ENCODE measurements at places on chromosomes 3 and 15.

DNA sequence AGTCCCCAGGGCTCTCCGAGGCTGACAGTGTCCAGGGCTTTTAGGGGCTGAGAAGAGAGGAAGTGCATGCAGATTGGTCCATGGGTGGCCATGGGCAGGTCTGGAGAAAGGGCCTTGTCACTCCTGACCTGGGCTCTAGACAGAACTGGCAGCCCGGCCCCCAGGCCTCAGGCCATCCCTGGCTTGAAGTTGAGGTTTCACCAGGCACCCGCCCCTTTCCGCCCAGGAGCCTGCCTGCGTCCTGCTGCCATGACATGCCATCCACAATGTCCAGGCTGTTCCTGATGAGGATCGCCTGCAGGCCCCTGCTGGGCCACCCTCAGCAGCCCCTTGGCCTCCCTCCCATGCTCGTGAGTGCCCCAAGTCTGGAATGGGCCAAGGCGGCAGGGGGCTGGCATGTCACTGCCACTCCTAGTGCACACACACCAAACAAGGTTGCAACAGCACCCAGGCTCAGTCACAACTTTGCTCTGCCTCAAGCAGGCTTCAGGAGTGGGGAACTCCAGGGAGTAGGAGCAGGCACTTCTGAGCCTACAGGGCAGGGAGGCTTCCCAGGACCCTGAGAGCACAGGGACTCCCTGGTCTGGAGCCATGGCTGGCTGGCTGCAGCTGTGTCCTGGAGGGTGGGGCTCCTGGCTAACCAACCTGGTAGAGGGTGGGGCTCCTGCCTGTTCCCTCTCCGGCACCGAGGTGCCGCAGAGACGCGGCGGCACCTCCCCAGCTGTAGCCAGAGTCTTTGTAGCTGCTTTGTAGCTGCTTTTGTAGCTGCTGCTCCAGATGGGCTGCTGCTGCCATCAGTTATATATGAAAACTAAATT, 1457.1 kb upstream of the GBE1 start:
- H3K27me3 ChIP-seq, result no peaks in the 10 kb centered on the region
- H3K27ac ChIP-seq, result no peak overlapping the region
- no peak for DNase-seq
- no peak overlapping the region for H3K4me3 ChIP-seq
- no peaks in the 10 kb centered on the region for H3K36me3 ChIP-seq
- H3K4me1 ChIP-seq, result no peaks in the 10 kb centered on the region

GRCh38 chr3:23442598-23443383, 239.7 kb downstream of the UBE2E2 start:
- H3K27ac ChIP-seq, result peak overlapping the region; percentile 38
- no peaks in the 10 kb centered on the region for H3K36me3 ChIP-seq
- no peaks in the 10 kb centered on the region for H3K27me3 ChIP-seq
- H3K4me3 ChIP-seq, result no peak overlapping the region
- peaks cover 2% of the 10 kb centered on the region for H3K4me1 ChIP-seq
- DNase-seq, result peak; percentile 58

GRCh38 chr3:15521573-15521965, at the start of gene COLQ:
COLQ (minus strand) TSS chr3:15521706; CDS start chr3:15521625, 81 bp downstream.
- no peaks in the 10 kb centered on the region for H3K27me3 ChIP-seq
- no peak within 1 kb of the TSS for H3K4me3 ChIP-seq
- H3K4me1 ChIP-seq, result peaks cover 2% of the 10 kb centered on the region
- H3K36me3 ChIP-seq, result no peaks in the 10 kb centered on the region
- peak; percentile 20 for DNase-seq

- no peak overlapping the region for H3K27ac ChIP-seq
- H3K4me3 ChIP-seq, result no peak overlapping the region
- H3K4me1 ChIP-seq, result peaks cover 9% of the 10 kb centered on the region
- no peaks in the 10 kb centered on the region for H3K27me3 ChIP-seq
Observed at GRCh38 chr3:197811343-197811742, 20.3 kb downstream of the LRCH3 start.

GRCh38 chr15:64459066-64459781, 1.2 kb upstream of the ZNF609 start:
- H3K27ac ChIP-seq, result no peak overlapping the region
- no peak for DNase-seq
- H3K4me3 ChIP-seq, result no peak overlapping the region
- peaks cover 3% of the 10 kb centered on the region for H3K36me3 ChIP-seq
- H3K27me3 ChIP-seq, result no peaks in the 10 kb centered on the region

DNA sequence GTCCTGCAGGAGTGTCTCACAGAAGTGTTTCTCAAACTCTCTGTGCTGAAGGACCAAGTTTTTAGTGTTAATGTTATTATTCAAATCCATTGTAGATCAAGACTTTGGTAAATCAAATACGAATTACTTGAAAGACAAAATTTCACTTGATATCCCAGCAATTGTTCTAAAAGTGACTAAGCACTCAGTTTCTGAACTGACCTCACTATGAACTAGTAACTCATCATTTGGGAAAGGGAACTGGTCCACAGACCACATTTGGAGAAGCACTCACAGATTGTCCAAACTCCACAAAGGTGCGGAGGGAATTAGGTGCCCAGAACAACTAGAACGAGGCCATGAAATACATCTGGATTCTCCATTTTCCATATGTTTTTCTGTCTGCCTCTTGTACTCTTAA, 25.6 kb downstream of the FAM43A start:
- H3K27ac ChIP-seq, result no peak overlapping the region
- H3K27me3 ChIP-seq, result peaks cover 15% of the 10 kb centered on the region
- H3K4me3 ChIP-seq, result no peak overlapping the region
- peaks cover 3% of the 10 kb centered on the region for H3K4me1 ChIP-seq

GRCh38 chr15:95087253-95087609, 855.9 kb downstream of the MCTP2 start:
- H3K4me1 ChIP-seq, result peaks cover 1% of the 10 kb centered on the region
- H3K4me3 ChIP-seq, result no peak overlapping the region
- H3K36me3 ChIP-seq, result no peaks in the 10 kb centered on the region

- H3K27me3 ChIP-seq, result no peaks in the 10 kb centered on the region
- no peaks in the 10 kb centered on the region for H3K4me1 ChIP-seq
- H3K4me3 ChIP-seq, result no peak overlapping the region
- H3K27ac ChIP-seq, result no peak overlapping the region
Observed at GRCh38 chr15:44501768-44502366, 35.1 kb upstream of the EIF3J start.

DNA sequence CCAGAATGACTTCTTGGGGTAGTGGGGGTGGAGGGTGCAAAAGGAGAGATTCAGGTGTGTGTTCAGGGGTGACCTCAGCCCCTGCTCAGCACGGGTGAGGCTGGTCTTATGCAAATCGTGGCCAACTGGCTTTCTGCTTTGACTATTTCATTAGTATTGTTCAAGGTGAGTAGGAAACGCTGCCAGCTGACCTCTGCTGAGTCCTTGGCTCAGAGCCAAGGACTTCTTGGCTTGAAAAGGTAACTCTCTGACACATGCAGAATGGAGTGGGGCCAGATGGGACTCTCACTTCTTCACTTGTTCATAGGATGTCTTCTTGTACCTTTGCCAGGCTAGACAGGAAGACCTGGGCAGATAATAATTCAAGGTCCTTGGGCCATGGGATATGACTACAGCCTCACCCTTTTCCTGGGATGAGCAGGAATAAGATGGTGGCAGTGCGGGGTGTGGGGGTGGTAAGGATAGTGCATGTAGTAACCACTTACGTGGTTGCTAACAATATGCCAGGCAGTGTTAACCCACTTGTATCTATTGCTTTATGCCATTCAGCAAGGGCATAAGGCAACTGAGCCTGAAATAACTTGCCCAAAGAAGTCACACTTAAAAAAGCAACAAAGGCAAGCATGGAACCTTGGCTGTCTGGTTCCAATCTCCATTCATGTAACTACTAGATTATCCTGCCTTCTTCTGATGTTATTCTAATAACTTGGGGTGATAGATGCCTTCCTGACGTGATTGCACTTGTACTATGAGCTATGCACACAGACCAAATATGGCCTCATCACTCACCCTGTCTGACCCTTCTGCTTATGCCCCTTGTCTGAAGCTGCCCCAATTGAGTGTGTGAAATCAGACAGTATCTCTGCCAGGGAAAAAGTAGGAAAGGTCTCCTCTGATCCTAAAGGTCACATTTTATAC, 193.1 kb downstream of the NR1D2 start:
- H3K36me3 ChIP-seq, result peaks cover 13% of the 10 kb centered on the region
- H3K4me3 ChIP-seq, result no peak overlapping the region
- H3K4me1 ChIP-seq, result no peaks in the 10 kb centered on the region
- H3K27ac ChIP-seq, result no peak overlapping the region
- H3K27me3 ChIP-seq, result no peaks in the 10 kb centered on the region
- no peak for DNase-seq

DNA sequence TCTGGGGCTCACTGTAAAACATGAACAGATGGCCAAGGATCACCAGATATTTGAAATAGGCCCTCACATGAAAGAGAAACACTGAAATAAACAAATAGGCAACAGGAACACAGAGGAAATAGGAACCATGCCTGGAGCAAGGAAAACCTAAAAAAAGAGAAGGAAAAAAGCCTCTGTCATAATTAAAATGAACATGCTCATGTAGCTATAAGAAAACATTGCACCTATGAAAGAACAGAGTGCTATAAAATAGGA, 102.4 kb downstream of the RAB11A start:
- DNase-seq, result no peak
- no peaks in the 10 kb centered on the region for H3K4me1 ChIP-seq
- no peaks in the 10 kb centered on the region for H3K36me3 ChIP-seq
- H3K27me3 ChIP-seq, result peaks cover 80% of the 10 kb centered on the region
- H3K4me3 ChIP-seq, result no peak overlapping the region

DNA sequence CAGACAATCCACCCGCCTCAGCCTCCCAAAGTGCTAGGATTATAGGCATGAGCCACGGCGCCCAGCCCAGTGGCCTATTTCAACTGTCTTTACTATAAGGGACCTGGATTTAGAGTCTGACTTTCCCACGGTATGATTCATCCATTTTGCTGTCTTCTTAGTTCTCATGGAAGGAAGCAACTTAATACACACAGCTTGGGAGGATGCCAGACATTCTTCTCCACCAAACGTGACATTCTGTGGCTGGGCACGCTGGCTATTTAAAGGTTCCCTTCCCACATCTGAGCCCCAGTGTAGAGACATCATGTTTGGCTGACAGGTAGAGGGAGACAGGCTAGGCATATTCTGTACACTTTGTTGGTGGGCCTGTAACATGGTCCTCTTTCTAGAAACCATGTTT, 26.2 kb downstream of the FAM43A start:
- peaks cover 6% of the 10 kb centered on the region for H3K27me3 ChIP-seq
- peak; percentile 99 for DNase-seq
- no peaks in the 10 kb centered on the region for H3K36me3 ChIP-seq
- no peak overlapping the region for H3K4me3 ChIP-seq
- no peak overlapping the region for H3K27ac ChIP-seq
- peaks cover under 1% of the 10 kb centered on the region for H3K4me1 ChIP-seq

- no peaks in the 10 kb centered on the region for H3K27me3 ChIP-seq
- H3K27ac ChIP-seq, result no peak overlapping the region
- H3K4me3 ChIP-seq, result no peak overlapping the region
- peaks cover 6% of the 10 kb centered on the region for H3K4me1 ChIP-seq
- DNase-seq, result peak; percentile 39
Observed at GRCh38 chr15:62818691-62819090, 223.9 kb upstream of the TPM1 start.

DNA sequence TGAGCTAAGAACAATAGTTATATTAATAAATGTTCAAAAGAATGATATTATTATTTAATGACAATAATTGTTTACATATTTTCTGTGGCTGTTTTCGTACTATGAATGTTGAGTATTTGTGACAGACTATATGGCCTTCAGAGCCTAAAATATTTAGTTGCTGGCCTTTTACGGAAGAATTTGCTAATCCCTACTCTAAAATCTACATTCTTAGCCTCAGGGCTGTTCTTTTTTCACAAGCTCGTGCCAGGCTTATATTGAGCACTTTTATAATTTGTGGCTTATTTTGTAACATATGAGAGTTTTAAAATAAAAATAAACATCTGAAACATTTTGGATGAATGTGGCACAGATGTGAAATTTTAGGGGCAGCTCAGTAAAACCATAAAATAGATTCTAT, 79.9 kb downstream of the KCNH8 start:
- no peaks in the 10 kb centered on the region for H3K4me1 ChIP-seq
- H3K4me3 ChIP-seq, result no peak overlapping the region
- H3K27ac ChIP-seq, result no peak overlapping the region
- no peak for DNase-seq
- H3K36me3 ChIP-seq, result no peaks in the 10 kb centered on the region
